ENCODE measurements at places on chromosomes 11 and 22.

DNA sequence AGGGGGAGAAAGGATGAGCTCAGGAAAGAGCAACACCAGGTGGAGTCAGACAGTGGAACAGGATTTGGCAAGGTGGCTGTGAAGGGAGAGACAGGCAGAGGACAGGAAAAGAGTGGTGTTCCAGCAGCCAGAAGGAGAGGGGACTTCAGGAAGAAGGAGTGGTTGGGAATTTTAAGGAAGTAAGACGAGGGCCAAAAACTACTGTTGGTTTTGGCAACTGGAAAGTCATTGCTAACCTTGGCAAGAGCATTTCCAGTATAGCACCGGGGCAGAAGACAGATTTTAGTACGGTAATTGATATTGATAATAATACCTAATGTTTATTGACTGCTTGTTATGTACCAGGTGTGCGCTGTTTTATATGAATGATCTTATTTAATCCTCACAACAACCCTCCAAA, 15.4 kb upstream of the DDX6 start:
- no peak for DNase-seq

GRCh38 chr22:39739338-39740027, 154.1 kb downstream of the ENTHD1 start:
- no peak for DNase-seq

GRCh38 chr11:23732026-23732425, 764.8 kb upstream of the LUZP2 start:
- DNase-seq: no peak

- no peak for DNase-seq
Observed at GRCh38 chr11:69878927-69879728, 59.9 kb upstream of the FGF3 start.

- DNase-seq: no peak
Observed at GRCh38 chr22:46051646-46052045, 74.7 kb upstream of the WNT7B start.

GRCh38 chr11:85195934-85196333, 431.2 kb downstream of the DLG2 start:
- no peak for DNase-seq

DNA sequence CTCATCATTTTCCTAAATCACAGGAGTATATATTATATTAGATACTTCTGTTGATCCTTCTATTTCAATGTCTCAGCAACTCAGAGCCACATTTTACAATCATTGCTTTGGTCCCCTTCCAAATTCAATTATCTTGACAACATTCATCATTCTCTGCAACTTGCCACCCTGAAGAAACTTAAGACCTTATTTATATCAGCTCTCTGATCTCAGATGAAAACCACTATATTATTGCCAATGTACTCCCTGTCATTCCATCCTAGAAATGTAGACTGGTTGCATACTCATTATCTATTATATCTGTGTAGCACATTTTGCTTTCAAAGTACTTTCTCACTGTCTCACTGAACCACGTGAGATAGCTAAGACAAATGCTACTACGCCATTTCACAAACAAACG, 379.3 kb downstream of the DLG2 start:
- DNase-seq: no peak

- no peak for DNase-seq
Observed at GRCh38 chr22:31776231-31776630, 22.4 kb downstream of the DEPDC5 start.

DNA sequence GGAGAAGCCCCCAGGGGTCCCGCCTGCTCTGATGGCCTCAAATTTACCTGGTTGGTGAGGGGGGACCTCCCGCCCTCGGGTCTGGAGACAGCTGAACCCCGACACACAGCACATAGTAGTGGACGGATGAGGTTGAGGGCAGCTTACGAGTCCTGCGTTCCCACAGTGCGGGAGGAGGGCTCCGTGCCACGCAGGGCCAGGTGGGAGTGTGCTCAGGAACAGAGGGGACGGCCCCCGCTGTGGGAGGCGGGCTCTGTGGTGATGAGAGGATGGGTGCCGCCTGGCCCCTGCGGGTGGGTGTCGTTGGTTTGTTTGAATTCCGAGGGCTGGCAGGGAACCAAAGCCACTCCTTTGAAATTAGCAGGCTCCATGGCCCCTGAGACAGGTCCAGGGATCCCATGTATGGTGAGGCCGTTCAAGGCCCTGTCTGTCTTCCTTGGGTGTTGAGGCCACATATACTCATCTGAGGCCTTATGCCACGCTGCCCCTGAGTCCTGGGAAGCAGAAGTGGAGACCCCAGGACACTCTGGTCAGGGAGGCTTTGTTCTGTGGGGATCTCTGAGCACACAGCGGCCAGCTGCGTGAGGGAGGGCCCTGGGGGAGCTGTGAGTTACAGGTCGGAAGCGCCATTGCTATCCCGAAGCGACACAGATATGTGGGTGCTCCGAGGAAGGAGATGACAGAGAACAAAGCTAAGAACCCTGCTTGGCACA, 21.9 kb downstream of the NADSYN1 start:
- no peak for DNase-seq

GRCh38 chr22:46001046-46001425, 24.1 kb upstream of the WNT7B start:
- no peak for DNase-seq
